ENCODE measurements at places on chromosomes 11 and 22. TPM values are rescaled to one million over a fixed set of nuclear protein-coding genes. Genes with fewer than 3 reads are reported as not detected.

GRCh38 chr11:26193694-26194365 is 138.1 kb upstream of the ANO3 start:
- no peaks in the 10 kb centered on the region for H3K36me3 ChIP-seq
- H3K4me1 ChIP-seq: no peaks in the 10 kb centered on the region
- no peak for DNase-seq
- H3K27ac ChIP-seq: no peak overlapping the region
- no peaks in the 10 kb centered on the region for H3K27me3 ChIP-seq

The MS4A15 gene
- 13.4 TPM for total RNA-seq

The TMEM132A gene
- 12.3 TPM for total RNA-seq

- no peaks in the 10 kb centered on the region for H3K36me3 ChIP-seq
- H3K27ac ChIP-seq: peak overlapping the region; percentile 23
- no peak overlapping the region for H3K4me3 ChIP-seq
- peaks cover 22% of the 10 kb centered on the region for H3K27me3 ChIP-seq
- DNase-seq: no peak
These were observed 17.6 kb upstream of the MGAT3 start for GRCh38 chr22:39439170-39439569.

DNA sequence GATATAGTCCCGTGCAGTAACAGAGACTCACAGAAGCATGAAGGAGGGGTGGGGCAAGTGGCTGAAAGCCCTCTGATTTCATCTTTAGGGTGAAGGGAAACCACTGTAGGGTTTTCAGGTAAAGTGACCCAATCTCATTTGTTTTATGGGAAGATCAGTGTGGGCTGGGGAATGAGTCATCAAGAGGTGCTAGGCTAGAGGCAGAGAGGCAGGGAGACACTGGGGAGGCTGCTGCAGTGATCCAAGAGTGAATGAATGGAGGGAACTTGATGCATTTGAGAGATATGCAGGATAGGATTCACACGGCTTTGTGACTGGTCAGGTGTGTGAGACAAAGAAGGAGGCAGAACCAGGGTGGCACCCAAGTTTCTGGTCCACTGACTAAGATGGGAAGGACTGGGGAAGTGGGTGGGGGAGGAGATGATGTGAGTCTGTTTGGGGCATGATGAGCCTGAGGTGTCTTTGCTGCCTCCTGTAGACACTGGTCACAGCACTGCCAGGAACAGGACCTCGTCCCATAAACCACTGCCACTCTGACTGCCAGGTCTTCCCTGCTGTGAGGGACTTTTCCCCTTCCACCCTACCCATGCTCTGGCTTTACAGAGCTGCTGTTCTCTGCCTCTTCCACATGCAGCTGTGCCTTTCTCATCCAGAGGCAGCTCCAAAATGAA is 239.0 kb downstream of the TENM4 start:
- no peak for DNase-seq
- no peaks in the 10 kb centered on the region for H3K4me1 ChIP-seq
- H3K27me3 ChIP-seq: no peaks in the 10 kb centered on the region
- no peaks in the 10 kb centered on the region for H3K36me3 ChIP-seq

The NLRP6 gene
- total RNA-seq: 0.26 TPM

GRCh38 chr11:64305691-64306562 is 603 bp downstream of the ESRRA start:
- peak; percentile 93 for DNase-seq
- H3K36me3 ChIP-seq: peaks cover 21% of the 10 kb centered on the region
- H3K4me3 ChIP-seq: peak overlapping the region; percentile 85
- H3K27ac ChIP-seq: peak overlapping the region; percentile 76
- no peaks in the 10 kb centered on the region for H3K27me3 ChIP-seq

DNA sequence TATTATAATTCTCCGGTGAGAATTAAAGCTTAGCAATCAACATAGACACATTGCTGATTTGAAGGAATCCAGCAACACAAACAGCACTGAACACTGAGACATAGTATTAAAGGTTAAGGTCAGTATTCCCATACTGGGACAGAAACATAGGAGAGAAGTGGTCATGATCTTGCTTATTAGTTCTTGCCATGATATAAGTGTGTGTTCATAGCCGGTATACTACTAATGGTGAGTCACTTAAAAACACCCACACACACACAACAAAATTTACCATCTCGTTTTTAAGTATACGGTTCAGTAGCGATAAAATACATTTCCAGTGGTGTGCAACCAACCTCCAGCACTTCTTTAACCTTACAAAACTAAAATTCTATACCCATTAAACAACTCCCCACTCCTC is 96.3 kb downstream of the C11orf65 start:
- H3K27me3 ChIP-seq: no peaks in the 10 kb centered on the region
- no peaks in the 10 kb centered on the region for H3K36me3 ChIP-seq
- no peaks in the 10 kb centered on the region for H3K4me1 ChIP-seq
- no peak for DNase-seq

The TTC28 gene
- total RNA-seq: 31.1 TPM

The ANKRD13D gene
- 81.2 TPM for total RNA-seq

GRCh38 chr11:106331176-106331575 is 253.7 kb downstream of the AASDHPPT start:
- H3K4me1 ChIP-seq: no peaks in the 10 kb centered on the region
- H3K36me3 ChIP-seq: no peaks in the 10 kb centered on the region
- H3K27me3 ChIP-seq: no peaks in the 10 kb centered on the region
- no peak overlapping the region for H3K4me3 ChIP-seq
- no peak for DNase-seq
- no peak overlapping the region for H3K27ac ChIP-seq

DNA sequence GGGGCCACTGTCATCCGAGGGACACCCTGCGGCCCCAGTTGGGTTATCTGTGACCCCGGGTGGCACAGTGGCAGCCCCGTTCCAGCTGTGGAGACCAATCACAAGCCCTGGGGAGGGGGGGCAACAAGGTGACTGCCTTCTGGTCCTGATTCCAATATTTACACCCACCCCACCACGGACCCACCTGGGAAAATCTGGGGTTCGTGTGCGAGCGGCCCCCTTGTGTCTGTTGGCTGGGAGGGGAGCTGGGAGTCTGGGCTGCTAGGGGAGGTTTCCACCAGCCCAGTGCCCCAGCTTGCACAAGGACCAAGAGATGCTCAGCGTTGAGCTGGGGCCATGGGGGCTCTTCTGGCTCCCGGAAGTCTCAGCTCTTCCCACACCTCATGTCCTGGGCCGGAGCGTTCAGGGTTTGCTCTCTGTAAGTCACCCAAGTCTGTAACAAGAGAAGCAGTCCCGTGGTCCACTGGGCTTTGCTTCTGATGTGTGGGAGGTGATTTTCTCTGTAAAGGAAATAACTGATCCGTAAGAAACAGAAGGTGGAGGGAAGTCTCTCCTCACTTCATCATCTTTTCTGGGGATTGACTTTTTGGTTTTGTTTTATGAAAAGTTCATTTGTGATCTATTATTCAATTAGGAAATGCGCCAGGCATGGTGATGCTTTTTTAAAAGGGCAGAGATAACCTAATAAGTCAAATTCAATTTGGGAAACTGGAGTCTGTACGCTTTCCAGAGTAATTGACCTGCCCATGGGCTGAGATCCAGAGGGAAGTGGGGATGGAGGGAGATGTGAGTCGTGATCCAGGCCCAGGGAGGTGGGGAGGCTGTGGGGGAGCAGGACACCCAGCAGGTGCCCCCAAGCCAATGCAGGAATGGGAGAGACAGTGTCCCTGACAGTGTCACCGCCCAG is 22.4 kb upstream of the GAL start:
- H3K4me3 ChIP-seq: no peak overlapping the region
- no peaks in the 10 kb centered on the region for H3K36me3 ChIP-seq
- H3K4me1 ChIP-seq: no peaks in the 10 kb centered on the region
- H3K27me3 ChIP-seq: no peaks in the 10 kb centered on the region
- H3K27ac ChIP-seq: no peak overlapping the region

The SLC6A5 gene
- total RNA-seq: not detected

DNA sequence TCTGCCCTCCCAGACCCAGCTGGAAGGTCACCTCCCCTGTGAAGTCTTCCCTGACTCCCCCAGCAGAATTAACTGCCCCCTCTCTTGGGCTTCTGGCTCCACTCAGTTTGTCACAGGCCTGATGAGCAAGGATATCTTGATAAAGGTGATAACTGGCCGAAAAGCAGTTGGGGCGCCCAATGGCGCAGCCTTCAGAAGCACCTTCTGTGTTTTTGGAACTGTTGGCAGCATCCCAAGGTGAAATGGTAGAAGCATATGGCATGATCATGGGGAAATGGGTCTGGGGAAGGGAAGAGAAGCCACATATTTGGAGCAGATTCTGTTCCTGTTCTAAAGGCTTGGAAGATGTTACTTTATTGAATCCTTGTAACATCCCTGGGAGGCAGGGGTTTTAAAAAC is 2.8 kb upstream of the TAB1 start:
- no peaks in the 10 kb centered on the region for H3K36me3 ChIP-seq
- H3K4me1 ChIP-seq: no peaks in the 10 kb centered on the region
- DNase-seq: peak; percentile 9
- no peak overlapping the region for H3K27ac ChIP-seq
- no peak overlapping the region for H3K4me3 ChIP-seq

DNA sequence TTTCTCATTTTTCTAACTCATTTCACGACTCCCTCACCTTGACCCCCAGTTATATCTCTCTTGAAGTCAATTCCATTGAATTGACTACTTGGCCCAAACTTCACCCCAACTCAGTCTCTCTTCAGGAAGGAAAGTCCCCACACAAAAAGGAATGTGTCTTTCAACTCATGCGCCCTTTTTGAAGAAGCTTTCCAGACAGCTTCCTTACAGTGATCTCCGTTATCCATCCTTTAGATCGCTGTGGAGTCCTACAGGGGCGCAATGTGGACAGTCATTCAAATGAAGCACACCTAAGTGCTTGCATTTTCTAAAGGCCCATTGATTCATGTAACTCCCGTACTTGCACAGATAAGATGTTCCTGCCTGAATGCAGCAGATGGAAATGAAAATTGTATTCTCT is 101.1 kb upstream of the VPREB1 start:
- H3K4me3 ChIP-seq: no peak overlapping the region
- H3K4me1 ChIP-seq: no peaks in the 10 kb centered on the region
- H3K27me3 ChIP-seq: peaks cover 65% of the 10 kb centered on the region
- DNase-seq: no peak
- H3K27ac ChIP-seq: no peak overlapping the region

GRCh38 chr11:120089036-120090001 is 48.6 kb downstream of the TRIM29 start:
- H3K4me1 ChIP-seq: no peaks in the 10 kb centered on the region
- no peak overlapping the region for H3K4me3 ChIP-seq
- DNase-seq: no peak
- H3K36me3 ChIP-seq: no peaks in the 10 kb centered on the region

DNA sequence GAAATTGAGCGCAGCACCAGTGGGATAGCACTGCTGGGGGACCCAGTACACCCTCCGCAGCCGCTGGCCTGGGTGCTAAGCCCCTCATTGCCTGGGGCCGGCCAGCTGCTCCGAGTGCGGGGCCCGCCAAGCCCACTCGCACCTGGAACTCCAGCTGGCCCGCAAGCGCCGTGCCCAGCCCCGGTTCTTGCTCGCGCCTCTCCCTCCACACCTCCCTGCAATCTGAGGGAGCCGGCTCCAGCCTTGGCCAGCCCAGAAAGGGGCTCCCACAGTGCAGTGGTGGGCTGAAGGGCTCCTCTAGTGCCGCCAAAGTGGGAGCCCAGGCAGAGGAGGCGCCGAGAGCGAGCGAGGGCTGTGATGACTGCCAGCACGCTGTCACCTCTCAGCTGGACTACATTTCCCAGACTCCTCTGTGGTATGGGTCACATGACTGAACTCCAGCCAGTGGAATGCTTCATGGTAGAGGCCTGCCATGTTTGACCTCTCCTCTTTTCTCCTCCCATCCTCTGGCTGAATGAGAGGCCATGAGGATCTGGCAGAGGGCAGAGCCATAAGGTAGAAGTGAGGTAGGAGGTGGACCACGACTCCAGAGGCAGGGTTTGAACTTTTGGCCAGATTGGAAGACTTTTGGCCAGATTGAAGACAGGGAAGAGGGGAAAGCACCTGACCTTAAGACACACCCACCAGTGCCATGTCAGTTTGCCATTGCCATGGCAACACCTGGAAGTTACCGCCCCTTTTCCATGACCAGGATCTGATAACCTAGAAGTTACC is 6.2 kb downstream of the MRGPRD start:
- peaks cover 27% of the 10 kb centered on the region for H3K27me3 ChIP-seq
- H3K36me3 ChIP-seq: no peaks in the 10 kb centered on the region
- no peak overlapping the region for H3K4me3 ChIP-seq
- no peak for DNase-seq
- no peak overlapping the region for H3K27ac ChIP-seq
- H3K4me1 ChIP-seq: no peaks in the 10 kb centered on the region

DNA sequence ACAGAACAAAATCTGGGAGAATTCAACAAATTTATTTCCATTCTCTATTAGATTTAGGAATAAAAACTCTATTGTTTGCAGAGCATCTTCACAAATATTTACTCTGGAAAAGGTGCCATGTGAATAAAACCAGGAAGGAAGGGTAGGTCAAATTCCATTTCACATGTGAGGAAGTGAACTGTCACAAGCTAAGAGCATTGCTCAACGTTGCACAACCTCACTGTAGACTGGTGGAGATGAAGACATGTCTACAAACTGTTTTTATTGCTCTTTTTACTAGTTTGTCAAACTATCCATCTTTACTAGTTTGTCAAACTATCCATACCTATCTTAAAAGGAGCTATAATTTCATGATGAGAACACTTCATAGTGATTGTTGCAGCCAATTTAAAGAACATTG is 236.4 kb downstream of the CNTN5 start:
- no peaks in the 10 kb centered on the region for H3K36me3 ChIP-seq
- no peaks in the 10 kb centered on the region for H3K27me3 ChIP-seq
- no peak overlapping the region for H3K4me3 ChIP-seq

GRCh38 chr11:77560605-77561004 is 29.1 kb upstream of the AQP11 start:
- H3K27me3 ChIP-seq: no peaks in the 10 kb centered on the region
- DNase-seq: no peak
- no peaks in the 10 kb centered on the region for H3K36me3 ChIP-seq
- no peaks in the 10 kb centered on the region for H3K4me1 ChIP-seq
- H3K27ac ChIP-seq: no peak overlapping the region

The ELMOD1 gene
- total RNA-seq: 1.0 TPM

- H3K27ac ChIP-seq: no peak overlapping the region
- no peaks in the 10 kb centered on the region for H3K27me3 ChIP-seq
- H3K4me3 ChIP-seq: no peak overlapping the region
These were observed 34.8 kb upstream of the POU2AF1 start for GRCh38 chr11:111413849-111414248.

GRCh38 chr11:11807811-11808782 is 33.7 kb upstream of the USP47 start:
- DNase-seq: peak; percentile 72
- H3K27me3 ChIP-seq: no peaks in the 10 kb centered on the region

The MED19 gene
- total RNA-seq: 11.8 TPM

Measured in left lung (tissue), 14 donors.